Activated naive CD4-positive, alpha-beta T cell treated with anti-CD3 and anti-CD28 coated beads for 36 hours (primary cell): ENCODE measurements at places on chromosomes 6 and 20. TPM values are rescaled to one million over a fixed set of nuclear protein-coding genes. Genes with fewer than 3 reads are reported as not detected.
A peak's percentile ranks its signal among the peaks of the same experiment; 100 is the strongest.

Gene CRISP2
- total RNA-seq: not detected

DNA sequence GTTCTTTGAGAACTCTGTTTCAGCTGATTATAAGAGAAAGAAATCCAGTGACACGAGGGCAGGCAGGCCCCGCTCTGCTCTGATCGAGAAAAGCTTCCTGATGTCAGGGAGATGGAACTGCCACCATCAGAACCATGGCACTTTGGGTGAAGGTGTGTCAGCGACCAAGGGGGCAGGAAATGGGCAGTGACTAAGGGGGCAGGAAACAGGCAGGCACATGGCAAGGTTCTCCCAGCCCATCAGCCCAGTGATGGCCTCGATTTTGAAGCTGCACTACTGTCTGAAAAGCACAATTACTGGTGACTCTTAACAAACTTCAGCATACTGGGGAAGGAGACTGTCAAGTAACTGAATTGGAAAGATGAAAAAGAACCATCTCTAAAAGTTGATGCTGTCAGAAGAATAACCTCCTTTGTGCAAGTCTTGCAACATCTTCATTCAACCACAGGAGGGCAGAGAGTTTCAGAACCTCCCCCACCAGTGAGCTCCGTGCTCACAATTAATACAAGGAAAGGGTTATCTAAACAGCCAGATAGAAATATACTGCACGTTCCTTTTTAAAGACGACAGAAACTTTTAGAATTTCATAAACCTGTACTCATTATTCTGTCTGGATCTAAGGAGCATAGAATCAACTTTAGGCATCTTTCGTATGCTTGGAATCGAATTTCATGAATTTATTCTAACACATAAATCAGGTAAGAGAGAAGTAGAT, 39.1 kb downstream of the TMX4 start:
- H3K27me3 ChIP-seq: no peaks in the 10 kb centered on the region
- peaks cover 11% of the 10 kb centered on the region for H3K4me1 ChIP-seq
- DNase-seq: peak; percentile 6

- no peaks in the 10 kb centered on the region for H3K36me3 ChIP-seq
- H3K27ac ChIP-seq: no peak overlapping the region
- no peak overlapping the region for H3K4me3 ChIP-seq
These were observed 16.7 kb downstream of the UNC5CL start for GRCh38 chr6:41022294-41022693.

GRCh38 chr20:38523697-38524096, 51.1 kb downstream of the RALGAPB start:
- DNase-seq: no peak
- H3K27ac ChIP-seq: no peak overlapping the region
- H3K4me3 ChIP-seq: no peak overlapping the region
- no peaks in the 10 kb centered on the region for H3K27me3 ChIP-seq
- H3K36me3 ChIP-seq: peaks cover 16% of the 10 kb centered on the region

- H3K27me3 ChIP-seq: no peaks in the 10 kb centered on the region
- peak overlapping the region; percentile 97 for H3K27ac ChIP-seq
- H3K4me1 ChIP-seq: peaks cover 37% of the 10 kb centered on the region
- peak overlapping the region; percentile 82 for H3K4me3 ChIP-seq
- peak; percentile 64 for DNase-seq
These were observed 1.2 kb upstream of the RBM38 start for GRCh38 chr20:57389695-57390603.

GRCh38 chr6:2806644-2807043, 35.0 kb downstream of the SERPINB1 start:
- no peaks in the 10 kb centered on the region for H3K36me3 ChIP-seq
- peaks cover 7% of the 10 kb centered on the region for H3K4me1 ChIP-seq
- no peak overlapping the region for H3K4me3 ChIP-seq
- no peaks in the 10 kb centered on the region for H3K27me3 ChIP-seq
- no peak for DNase-seq
- H3K27ac ChIP-seq: no peak overlapping the region

GRCh38 chr20:19785173-19785982, 27.3 kb downstream of the RIN2 start:
- H3K27me3 ChIP-seq: peaks cover 10% of the 10 kb centered on the region
- no peak overlapping the region for H3K4me3 ChIP-seq
- H3K36me3 ChIP-seq: no peaks in the 10 kb centered on the region
- no peaks in the 10 kb centered on the region for H3K4me1 ChIP-seq

- peaks cover 3% of the 10 kb centered on the region for H3K36me3 ChIP-seq
- peaks cover 2% of the 10 kb centered on the region for H3K4me1 ChIP-seq
- no peak for DNase-seq
- H3K4me3 ChIP-seq: no peak overlapping the region
These were observed 38.5 kb downstream of the PTGIS start for GRCh38 chr20:49529470-49529869.

- peaks cover 12% of the 10 kb centered on the region for H3K36me3 ChIP-seq
- H3K4me3 ChIP-seq: peak overlapping the region; percentile 96
- H3K27ac ChIP-seq: peak overlapping the region; percentile 78
- no peak for DNase-seq
These were observed 427 bp upstream of the NFKBIE start for GRCh38 chr6:44265722-44266233.

DNA sequence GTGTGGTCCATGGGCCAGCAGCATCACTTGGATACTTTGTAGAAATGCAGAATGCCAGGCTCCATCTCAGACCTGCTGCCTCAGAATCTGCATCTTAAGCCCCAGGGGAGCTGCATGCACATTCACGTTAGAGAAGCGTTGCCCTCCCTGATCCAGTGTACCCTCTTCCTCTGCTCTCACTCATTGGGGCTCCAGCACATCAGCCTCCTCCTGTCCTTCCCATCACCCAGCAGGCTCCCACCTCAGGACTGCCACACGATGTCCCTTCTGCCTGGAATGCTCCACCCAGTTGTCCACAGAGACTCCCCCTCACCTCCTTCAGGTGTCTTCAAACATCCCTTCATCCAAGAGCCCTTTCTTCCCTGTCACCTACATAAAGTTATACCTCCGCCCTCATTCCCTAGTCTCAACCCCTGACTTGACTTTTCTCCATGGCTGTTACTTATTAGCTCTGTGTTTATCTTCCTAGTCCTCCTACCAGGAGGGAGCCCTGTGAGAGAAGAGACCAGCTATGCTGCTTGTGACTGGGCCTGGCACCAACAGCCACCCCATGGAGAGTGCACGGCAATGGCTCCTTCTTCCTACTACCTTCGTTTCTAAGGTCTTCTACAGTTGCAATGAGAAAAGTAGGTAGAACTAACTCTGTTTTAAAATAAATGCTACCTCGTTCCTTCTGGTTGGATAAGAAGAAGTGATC, 3.3 kb upstream of the ACSS1 start:
- DNase-seq: no peak
- H3K4me3 ChIP-seq: no peak overlapping the region
- no peak overlapping the region for H3K27ac ChIP-seq
- H3K4me1 ChIP-seq: peaks cover 8% of the 10 kb centered on the region

GRCh38 chr20:35856866-35857265, 85.1 kb downstream of the PHF20 start:
- peaks cover 11% of the 10 kb centered on the region for H3K4me1 ChIP-seq
- no peak overlapping the region for H3K27ac ChIP-seq
- peaks cover 15% of the 10 kb centered on the region for H3K36me3 ChIP-seq
- no peak overlapping the region for H3K4me3 ChIP-seq
- H3K27me3 ChIP-seq: no peaks in the 10 kb centered on the region

- peak overlapping the region; percentile 78 for H3K4me3 ChIP-seq
- H3K27ac ChIP-seq: peak overlapping the region; percentile 65
- H3K4me1 ChIP-seq: peaks cover 43% of the 10 kb centered on the region
- H3K27me3 ChIP-seq: no peaks in the 10 kb centered on the region
- peaks cover 3% of the 10 kb centered on the region for H3K36me3 ChIP-seq
These were observed 353 bp downstream of the TRAM2 start for GRCh38 chr6:52576392-52577021.
